ENCODE measurements at places on chromosomes 6 and 20. TPM values are rescaled to one million over a fixed set of nuclear protein-coding genes. Genes with fewer than 3 reads are reported as not detected.

Gene LY6G6F
- not detected for total RNA-seq

Gene CTCFL
- total RNA-seq, result not detected

Gene PHACTR2
- total RNA-seq, result 30.2 TPM

Gene KCNQ2
- total RNA-seq, result 292 TPM

Gene CALHM4
- total RNA-seq, result not detected

Gene HLA-DPA1
- 14.2 TPM for total RNA-seq

Gene TBXT
- not detected for total RNA-seq

Gene CALHM5
- total RNA-seq, result 0.73 TPM

Gene GSTA2
- total RNA-seq, result not detected

Gene LST1
- total RNA-seq, result 6.3 TPM

Gene COL19A1
- 9.1 TPM for total RNA-seq

Gene DEF6
- total RNA-seq, result 2.6 TPM

Gene DDX43
- total RNA-seq, result not detected

Gene FAM83B
- not detected for total RNA-seq

Gene PRICKLE4
- total RNA-seq, result 3.4 TPM

Gene SPATS1
- 0.44 TPM for total RNA-seq

Gene ARHGAP18
- total RNA-seq, result 3.7 TPM

Gene XKR7
- 4.1 TPM for total RNA-seq

Gene RHAG
- total RNA-seq, result not detected

Gene TTK
- 0.93 TPM for total RNA-seq

Gene FRS3
- 36.5 TPM for total RNA-seq

Gene HUS1B
- 0.56 TPM for total RNA-seq

All from dorsolateral prefrontal cortex (tissue), 122 donors.